ENCODE measurements at places on chromosomes 1 and 21.

GRCh38 chr1:41547781-41548560 is 63.5 kb upstream of the EDN2 start:
- no peak for DNase-seq

GRCh38 chr1:184696403-184696802 is 58.3 kb downstream of the EDEM3 start:
- no peak for DNase-seq

DNA sequence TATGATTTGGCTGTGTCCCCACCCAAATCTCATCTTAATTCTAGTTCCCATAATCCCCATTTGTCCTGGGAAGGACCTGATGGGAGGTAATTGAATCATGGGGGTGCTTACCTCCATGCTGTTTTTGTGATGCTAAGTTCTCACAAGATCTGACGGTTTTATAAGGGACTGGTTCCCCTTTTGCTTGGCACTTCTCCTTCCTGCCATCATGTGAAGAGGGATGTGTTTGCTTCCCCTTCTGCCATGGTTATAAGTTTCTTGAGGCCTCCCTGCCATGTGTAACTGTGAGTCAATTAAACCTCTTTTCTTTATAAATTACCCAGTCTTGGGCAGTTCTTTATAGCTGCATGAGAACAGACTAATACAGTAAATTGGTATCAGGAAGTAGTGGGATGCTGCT is 114.1 kb downstream of the ZNF648 start:
- DNase-seq: no peak

DNA sequence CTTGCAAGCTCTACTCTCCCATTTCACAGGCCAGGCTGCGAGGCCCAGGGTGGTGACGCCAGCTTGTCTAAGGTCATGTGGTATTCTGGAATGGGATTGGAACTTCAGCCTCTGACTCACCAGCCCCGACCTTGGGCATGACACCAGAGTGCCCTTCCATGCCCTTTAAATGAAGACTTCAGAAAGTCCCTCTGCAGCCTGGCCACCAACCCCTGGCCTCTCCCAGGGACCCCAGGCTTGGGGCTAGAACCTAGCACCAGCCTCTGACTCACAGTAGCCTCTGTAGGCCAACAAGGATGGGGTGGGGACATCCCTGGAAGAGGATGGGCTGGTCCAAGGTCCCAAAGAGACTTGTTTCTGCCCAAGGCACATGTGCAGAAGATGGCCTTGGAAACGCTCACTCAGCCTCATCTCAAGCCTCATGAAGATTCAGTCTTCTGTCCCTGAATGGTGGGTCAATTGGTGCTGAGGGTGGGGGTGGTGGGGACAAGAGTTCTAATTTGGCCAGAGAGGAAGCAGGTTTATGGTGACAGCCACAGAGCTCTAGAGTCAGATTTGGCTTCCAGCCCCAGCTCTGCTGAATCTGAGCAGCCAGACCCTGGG is 36.1 kb upstream of the RUNX3 start:
- DNase-seq: no peak

DNA sequence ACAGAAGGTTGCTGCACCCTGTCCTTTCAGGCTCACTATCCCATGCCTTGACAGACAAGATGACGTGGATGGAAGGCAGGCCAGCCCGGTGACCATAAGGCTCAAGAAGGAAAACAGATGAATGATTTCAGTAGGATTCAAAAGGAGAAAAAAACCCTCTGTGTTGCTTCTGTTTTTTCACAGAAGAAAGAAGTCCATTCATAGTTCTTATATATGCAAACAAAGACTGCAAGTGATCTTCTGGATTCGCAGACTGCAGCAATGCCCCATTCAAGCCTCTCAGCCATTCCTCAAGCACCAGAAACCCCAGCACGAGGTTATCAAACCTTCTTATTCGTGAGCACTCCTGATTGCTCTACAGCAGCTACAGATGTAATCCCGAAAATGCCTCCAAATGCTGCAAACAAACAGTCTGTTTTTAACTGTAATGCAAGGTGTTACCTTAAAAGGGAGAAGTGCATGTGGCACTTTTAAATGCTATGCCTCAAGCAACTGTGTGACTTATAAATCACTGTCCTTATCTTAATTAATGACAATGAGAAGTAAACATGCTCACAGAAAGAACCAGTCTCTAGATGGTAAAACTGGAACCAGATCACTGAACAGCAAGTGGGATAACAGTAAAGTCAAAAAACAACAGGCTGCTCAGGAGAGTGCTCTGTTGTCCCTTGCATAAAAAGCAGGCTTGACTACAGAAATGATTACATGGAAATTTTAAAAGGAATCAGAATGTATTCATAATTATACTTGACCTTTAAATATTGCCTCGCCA is 173.9 kb downstream of the HHIPL2 start:
- DNase-seq: no peak

GRCh38 chr1:89771991-89772560 is 48.8 kb upstream of the LRRC8D start:
- no peak for DNase-seq

- no peak for DNase-seq
These were observed 349.6 kb downstream of the MATN1 start for GRCh38 chr1:30373471-30374399.

DNA sequence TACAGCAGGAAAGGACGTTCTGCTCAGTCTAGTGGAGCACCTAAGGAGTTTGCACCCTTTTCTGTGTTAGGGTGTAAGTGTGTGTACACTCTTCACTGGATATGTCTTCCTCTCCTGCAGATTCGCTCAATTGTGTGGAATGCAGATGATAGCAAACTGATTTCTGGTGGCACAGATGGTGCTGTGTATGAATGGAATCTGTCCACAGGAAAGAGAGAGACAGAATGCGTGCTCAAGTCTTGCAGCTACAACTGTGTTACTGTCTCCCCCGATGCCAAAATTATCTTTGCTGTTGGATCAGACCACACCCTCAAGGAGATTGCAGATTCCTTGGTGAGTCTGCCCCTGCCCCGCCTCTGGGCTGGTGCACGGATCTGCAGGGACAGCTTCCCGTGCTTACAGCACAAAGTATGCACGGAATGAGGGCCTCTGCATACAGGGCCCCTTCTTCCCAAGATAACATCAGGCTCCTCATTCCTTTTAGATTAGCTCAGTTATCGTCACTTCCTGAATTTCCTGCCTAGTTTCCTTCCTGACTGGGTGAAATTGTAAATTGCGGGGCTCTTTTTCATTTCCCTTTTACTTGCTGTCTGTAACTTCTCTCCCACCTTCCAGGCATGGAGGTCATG is 34.6 kb downstream of the CFAP57 start:
- DNase-seq: no peak

DNA sequence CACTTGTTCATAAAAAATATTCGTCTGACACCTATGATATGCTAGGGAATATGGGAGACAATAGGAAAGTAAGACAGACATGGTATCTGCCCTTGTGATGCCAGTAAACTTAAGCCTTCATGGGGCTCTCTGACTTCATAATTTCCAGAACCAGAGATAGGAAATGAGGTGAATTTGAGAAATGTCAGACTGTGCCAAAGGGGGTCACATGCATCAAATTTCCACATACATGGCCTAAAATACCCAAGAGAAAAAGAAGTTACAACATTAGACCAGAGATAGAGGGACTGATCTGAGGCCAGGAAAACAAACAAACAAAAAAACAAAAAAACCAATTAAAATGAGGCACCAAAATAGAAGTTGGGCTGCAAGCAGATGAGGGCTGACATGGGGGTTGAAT is 75.7 kb downstream of the DISC1 start:
- DNase-seq: no peak

GRCh38 chr21:35989138-35989735 is 71.1 kb downstream of the SETD4 start:
- DNase-seq: no peak

GRCh38 chr1:3625151-3625907 is 514 bp downstream of the TPRG1L start:
- DNase-seq: peak; percentile 15

GRCh38 chr1:41361495-41362356 is 492 bp downstream of the FOXO6 start:
- no peak for DNase-seq

- no peak for DNase-seq
These were observed 36.2 kb downstream of the UMODL1 start for GRCh38 chr21:42107177-42107880.

DNA sequence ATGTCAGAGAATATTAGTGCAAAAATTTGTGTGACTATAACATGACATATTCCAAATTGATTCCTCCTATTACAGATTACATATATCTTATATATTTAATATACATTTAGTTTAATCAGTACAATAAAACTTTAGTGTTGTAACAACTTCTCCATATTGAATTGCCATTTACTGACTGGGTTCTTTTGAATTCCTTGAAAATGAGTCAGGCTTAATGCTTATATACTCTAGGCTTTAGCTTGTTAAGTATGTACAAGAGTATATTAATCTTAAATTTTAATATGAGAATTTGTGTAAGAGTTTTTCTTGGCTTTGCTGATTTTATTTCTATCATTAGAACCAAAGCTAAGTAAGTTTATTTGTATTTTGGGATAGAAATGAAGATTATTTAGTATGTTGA is 40.3 kb downstream of the XPR1 start:
- DNase-seq: no peak

DNA sequence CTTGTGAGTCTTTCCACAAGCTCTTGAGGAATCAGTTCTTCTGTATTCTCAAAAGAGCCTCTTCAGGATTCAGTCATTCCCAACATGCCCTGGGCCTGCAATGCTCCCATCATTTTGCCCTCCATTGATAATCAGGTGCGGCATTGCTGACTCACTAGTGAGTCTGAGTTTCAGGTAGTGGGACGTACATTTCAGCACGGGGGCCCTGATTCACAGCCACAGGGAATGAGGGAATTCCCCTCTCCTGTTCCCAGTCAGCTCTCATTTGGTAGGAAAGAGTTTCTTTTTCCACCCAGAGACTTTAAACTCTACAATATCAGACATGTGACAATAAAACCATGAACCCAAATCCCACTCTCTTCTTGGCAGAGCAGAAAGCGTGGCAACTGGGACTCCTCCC is 3.7 kb upstream of the IRF6 start:
- no peak for DNase-seq

DNA sequence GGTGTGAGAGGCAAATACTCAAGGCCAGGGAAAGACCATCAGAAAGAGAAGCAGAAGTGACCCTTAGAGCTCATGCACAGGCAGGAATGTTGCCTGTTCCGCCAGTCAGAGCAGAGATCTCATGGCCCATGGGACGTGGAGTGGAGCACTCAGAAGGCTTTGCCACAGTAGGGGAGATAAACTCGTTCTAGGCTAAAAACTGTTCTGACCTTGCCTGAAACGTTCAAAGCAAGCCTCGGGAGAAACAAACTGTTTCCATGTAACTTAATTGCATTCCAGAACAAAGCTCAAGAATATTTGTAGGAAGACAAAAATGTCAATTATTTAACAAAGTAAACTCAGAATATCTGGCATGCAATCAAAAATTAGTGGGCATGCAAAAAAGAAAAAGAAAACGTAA is 20.7 kb upstream of the SLC19A1 start:
- no peak for DNase-seq

DNA sequence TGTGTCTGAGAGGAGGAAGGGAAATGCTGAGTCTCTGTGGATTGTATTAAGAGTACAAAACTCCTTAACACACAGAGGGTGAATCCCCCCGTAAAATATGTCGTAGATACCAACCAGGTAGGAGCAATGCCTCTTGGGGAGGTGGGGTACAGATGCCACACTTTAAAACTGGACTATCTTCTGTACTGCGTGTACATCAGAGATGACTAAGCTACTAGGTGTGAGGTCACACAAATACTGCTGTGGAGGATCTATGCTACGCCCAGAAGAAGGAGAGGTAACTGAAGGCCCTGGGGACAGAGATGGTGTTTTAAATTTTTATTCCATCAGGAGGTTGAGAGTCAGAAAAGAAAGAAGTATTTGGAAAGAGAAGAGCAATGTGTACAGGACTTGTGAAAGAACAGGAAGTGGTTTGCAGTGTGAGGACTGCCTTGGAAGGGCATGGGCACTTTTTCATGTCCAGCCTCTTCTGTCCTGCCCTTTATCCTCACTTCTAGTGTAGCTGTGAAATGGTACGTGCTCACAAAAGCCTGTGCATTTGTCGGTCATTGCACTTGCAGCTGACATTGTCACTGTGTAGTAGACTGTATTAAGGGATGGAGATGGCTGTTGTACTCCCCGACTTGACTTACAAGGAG is 287.8 kb upstream of the CHRM3 start:
- no peak for DNase-seq

DNA sequence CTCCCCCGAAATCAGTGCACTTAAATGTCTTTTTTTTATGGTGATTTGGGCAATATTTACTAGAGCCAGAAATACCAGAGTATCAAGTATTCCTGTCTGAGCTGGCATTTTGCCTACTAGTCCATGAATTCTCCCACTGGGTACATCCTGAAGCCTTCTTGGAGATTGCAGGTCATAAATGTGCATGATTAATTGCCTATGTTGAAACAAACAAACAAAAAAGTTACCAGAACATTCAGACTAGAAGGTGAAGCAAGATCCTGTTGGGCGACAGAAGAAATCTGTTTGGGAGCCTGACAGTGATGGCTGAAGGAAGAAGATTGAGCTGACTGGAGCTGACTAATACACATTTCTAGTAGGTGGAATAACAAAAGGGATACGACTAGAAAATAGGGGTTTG is 127.4 kb upstream of the NRIP1 start:
- no peak for DNase-seq

DNA sequence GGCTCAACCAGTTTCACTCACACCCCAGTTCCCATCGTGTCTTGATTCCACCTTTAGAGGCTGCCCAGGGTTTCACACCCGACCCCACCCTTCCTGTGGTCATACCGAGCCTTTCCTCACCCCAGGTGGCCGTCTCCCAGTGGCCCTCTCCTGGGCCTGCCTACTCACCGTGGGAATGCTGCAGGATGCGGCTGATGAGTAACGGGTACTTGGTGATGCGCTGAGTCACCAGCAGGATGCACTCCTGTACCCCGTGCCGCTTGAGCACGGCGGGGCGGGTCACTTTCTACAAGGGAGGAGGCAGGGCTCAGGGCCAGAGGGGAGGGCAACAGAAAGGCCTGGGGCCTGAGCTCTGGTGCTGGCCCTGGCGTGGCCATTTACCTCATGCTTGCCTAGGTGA is 16.4 kb downstream of the ARHGEF2 start:
- no peak for DNase-seq

DNA sequence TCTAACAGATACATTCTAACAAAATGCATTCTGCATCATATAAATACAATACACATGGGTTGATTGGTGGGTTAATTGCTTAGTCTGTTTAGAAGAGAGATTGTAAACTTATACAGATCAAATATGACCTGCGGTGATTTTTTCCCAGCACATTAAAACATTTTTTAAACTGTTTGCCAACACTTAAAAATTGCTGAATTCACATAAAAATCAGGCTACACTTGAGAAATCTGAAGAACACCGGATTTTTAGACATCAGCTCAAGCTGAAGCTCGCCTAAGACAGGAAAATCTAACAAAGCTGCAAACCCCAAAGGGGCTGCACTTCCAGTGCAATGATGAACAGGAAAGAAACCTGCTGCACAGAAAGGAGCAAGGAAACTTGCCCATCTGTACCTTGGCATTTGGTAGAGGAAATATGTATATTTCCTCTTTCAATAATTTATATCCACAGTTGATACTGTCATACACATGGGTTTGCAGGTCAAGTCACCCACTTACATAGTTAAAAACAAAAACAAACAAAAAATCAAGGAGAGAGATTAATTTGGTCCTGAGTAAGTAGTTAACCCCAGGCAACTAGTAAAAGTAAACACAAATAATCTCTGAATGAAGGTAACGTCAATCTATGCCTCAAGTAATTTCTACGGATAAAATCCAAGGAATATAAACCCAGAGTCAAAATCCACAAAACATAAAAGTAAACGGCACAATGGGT is 30.4 kb upstream of the JAK1 start:
- DNase-seq: no peak
